NT2/D1 (cell line): ENCODE measurements at places on chromosomes 3 and 15.

GRCh38 chr3:144375088-144375487 lies 403.5 kb downstream of the DIPK2A start:
- no peak for DNase-seq

DNA sequence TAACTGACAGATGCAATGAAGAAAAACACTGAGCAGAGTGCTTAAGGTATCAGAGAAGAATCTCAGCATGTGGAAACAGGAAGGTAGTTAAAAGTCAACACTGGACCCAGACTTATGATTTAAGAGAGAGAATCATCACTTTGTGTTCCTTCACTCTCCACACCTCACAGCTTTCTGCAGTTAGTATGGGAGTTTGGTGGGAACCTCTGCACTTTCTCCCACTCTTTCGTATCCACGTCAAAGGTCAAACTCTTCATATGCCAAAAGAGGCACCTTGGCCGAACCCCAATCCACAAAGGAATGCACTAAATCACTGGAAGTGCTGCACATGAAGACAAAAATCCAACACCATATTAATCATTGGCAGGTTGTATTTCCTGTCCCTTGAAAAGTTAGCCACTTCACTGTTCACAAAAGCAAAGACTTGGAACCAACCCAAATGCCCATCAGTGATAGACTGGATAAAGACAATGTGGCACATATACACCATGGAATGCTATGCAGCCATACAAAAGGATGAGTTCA lies 361.2 kb downstream of the MAGI1 start:
- DNase-seq, result no peak

DNA sequence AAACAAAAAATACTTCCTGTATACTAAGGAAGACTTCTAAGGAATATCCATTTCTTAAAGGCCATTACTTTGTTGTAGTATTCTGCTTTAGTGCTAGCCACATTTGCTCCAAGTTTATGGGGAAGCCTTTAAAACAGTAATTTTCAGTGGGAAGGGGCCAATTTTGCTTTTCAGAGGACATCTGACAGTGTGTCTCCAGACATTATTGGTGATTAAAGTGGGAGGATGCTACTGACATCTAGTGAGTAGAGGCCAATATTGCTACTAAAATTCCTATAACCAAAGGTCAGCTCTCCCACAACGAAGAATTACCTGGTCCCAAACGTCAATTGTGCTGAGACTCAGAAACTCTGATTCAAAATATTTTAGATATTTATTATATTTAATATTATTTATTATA lies 24.8 kb downstream of the SLC28A2 start:
- DNase-seq, result no peak

GRCh38 chr3:141646760-141647561 lies 91.1 kb upstream of the RNF7 start:
- peak; percentile 54 for DNase-seq

- DNase-seq, result no peak
These were observed 18.1 kb downstream of the ZBBX start for GRCh38 chr3:167361948-167362347.

GRCh38 chr3:12992629-12993516 lies 80.4 kb downstream of the IQSEC1 start:
- peak; percentile 80 for DNase-seq

GRCh38 chr3:78809966-78810365 lies 957.8 kb downstream of the ROBO1 start:
- DNase-seq, result no peak

- peak; percentile 13 for DNase-seq
These were observed 29.2 kb downstream of the NEO1 start for GRCh38 chr15:73081321-73081958.

- no peak for DNase-seq
These were observed 30.1 kb downstream of the ZNF35 start for GRCh38 chr3:44678480-44679116.

DNA sequence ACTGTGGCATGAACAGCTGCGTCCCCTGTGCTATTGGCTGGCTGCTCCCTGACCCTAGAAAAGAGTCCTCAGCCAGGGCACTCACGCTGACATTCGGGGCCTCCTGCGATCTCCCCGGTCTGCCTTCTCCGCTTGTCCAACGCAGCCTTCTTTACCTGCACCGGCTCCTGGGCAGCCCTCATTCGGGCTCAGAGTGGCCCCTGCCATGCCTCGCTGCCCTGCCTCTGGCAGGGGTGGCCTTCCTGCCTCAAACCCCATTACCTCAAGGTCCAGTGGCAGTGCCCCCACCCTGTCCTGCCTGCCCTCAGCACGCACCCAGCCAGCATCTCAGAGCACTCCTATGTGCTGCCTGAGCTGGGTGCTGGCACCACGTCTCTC lies 86.5 kb downstream of the TBC1D2B start:
- no peak for DNase-seq

DNA sequence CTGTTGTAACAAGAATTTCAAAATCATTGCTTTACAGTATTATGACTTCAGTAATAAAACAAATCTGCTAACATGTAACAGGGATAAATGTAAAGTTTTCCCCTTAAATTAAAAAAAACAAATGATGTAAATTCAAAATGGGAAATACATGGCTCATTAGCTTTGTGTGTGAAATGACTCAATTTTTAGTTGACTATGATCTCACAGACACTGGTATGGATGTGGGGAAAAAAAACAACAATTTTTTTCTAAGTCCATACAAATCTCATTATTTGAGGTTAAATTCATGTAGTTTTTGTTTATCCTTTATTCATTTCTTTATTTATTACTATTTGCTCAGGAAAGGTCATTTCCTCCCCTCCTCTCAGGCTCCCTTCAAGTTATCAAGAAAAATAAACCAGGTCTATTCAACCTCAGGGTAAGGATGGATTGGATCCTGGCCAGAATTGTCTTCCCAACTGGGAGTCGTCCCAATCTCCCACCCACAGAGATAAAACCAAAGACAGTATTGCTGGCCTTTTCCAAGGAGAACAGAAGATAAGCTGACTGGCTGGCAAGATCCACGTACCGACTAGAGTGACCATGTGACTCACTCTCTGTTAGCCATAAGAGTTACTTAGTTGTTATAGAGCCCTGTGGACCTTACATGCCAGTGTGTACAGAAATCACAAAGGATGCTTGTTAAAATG lies 373.3 kb downstream of the GAP43 start:
- no peak for DNase-seq

- DNase-seq, result no peak
These were observed 9.0 kb downstream of the SNAPC5 start for GRCh38 chr15:66488525-66488924.

DNA sequence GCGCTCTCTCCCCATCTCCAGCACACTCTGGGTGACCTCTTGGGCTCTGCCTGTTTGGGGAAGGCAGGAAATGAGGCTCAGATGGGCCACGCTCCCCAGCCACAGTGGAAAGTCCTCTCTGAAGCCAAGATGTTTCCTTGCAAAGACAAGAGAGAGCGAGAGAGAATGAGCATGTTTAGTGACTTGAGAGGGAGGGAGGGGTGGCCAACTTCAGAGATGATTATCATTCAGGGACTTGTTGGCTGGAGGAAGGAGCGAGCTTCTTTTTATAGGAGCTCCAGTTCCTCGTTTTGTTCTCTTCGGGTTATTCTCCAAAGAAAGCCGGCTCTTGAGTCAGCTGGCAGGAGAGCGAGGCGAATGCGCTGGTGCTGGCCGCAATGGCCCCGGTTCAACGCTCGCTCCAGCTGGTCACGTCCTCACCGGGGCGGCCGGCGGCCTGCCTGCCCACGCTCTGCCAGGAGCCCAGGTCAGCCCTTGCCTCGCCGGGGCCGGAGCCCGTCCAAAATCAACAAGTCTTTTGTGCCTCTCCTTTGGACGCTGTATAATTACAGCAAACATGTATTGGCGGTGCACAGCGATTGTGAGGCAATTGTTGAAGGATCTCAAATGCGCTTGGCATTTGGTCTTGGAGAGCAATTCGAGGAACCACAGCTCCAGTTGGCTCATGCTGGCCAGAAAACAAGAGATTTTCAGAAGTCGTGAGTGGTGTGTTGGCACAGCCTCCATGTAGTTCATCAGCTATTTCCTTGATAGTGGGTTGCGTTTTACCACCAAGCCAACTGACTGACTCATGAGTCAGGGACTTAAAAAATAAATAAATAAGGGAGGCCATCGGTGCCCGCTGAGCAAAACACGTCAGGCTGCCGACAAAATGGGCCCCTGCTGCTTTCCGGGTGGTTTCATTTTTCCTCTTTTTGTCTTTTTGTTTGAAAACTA lies 288.6 kb downstream of the UACA start:
- no peak for DNase-seq

DNA sequence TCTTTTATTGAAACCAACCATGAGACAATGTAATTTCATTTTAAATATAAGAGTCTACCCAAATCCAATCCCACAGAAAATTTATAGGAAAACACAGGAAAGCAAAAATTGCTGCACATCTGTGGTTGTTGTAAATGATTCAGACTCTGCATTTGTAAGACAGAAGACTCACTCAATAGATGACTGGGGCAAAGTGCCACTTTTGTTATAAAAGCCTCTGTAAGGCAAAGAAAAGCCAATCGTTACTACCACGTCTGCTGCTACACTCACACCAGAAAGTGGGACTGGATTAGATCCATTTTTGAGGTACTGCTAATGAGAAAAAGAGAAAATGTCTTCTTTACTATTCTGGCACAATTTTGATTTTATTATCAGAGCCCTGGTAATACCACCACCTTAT lies 74.9 kb downstream of the SEMA6D start:
- no peak for DNase-seq

DNA sequence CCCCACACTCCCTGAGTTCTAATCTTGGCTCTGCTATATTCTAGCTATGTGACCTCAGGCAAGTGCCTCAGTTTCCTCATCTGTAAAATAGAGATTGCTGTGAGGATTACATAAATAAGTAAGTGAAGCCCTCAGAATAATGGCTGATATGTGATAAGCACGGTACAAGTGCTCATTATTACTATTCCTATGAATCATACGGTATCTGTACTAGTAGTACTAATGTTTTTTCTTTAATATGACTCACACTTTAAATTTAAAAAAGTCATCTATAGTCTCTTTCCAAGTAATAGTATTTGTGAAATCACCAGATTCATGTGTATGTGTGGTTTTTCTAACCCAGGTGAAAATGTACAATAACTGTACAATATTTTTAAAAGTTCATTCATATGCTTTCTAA lies 58.7 kb downstream of the CLDN11 start:
- DNase-seq, result no peak

GRCh38 chr3:127083778-127084397 lies 101.0 kb downstream of the PLXNA1 start:
- no peak for DNase-seq

DNA sequence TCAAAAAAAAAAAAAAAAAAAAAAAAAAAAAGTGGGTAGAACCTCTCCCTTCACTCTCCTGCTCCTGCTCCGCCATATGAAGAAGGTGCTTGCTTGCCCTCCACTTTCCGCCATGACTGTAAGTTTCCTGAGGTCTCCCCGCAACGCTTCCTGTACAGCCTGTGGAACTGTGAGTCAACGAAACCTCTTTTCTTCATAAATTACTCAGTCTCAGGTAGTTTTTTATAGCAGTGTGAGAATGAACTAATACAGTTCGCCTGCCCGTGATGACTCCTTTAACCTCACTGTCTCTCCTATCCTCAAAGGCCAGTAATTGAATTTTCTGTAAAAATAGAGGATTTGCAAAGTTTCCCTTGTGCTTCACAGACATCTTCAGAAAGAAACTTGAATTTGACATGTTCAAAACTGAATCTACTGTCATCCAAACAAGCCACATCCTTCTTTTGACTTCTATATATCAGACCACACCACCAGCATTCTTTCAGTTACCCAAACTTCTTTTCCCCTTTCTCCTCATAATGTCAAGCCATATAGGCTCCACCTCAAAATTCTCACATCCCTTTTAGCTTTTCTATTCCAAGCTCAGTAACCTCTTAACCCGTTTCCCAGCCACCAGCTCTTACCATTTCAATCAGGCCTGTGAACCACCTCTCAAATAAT lies 44.3 kb downstream of the P2RY1 start:
- DNase-seq, result no peak

GRCh38 chr3:115499666-115500065 lies 123.6 kb upstream of the GAP43 start:
- no peak for DNase-seq

DNA sequence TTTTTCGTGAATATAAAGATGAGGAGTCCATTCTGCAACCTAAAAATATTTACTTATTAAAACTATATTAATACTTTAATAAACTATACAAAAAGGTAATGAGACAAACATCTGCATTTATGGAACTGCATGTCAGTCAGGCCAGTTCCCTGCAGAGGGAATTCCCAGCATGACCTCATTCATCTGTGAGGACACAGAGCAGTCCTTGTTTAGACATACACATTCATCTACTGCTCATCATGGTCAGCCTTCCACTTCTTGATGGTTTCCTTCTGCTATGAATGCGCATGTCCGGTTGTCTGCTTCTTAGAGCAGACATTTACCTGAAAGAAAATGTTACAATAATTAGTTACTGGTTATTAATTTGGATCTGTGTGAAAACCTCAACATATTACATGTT lies 3.3 kb upstream of the ACTR8 start:
- DNase-seq, result no peak

- no peak for DNase-seq
These were observed 388.3 kb downstream of the MFSD1 start for GRCh38 chr3:159189994-159190669.

DNA sequence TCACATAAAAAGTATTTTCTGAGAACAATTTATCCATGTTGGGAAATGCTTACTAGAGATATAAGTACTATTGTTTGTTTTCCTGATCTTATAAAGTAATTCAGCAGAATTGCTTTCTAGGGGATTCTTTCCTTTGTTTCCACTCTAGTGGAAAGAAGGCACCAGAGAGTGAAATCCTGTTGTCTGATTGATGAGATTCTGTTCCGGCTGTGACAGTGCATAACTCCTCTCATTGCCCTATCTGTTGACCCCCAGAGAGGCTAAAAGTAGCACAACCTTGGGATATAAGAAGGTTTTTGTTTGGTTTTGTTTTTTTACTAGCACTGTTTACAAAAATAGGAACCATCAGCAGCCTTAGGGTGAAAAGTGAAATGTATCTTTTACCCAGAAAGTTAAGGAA lies 114.1 kb downstream of the ALCAM start:
- no peak for DNase-seq

- DNase-seq, result no peak
These were observed 822.4 kb downstream of the VGLL3 start for GRCh38 chr3:86168512-86168911.

DNA sequence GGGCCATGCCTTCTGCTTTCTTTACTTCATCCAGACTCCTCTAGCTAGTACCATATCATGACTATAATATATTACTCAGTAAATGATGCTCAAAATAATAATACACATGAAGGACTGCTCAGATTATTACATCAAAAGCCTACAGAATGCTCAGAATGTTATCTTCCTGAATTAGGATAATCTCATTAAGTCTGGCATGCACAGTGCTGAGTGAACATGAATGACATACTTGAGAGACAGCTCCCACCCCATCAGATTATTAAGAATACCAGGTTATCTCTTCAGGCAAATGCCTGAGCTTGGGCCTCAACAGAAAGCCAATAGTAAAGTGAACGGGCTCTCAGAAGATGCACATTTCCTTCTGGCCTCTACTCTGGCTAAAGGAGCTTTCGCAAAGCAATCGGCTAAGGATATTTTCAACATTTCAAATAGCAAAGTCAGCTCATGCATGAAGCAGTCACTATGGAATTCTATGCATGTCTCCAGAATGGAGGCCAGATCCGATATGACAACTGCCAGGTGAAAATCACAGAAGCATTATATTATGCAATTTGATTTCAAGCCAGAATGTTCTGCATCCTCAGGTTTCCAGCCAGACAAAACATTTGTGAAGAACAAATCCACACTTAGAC lies 122.6 kb downstream of the KCNMB2 start:
- no peak for DNase-seq
